ENCODE measurements at places on chromosomes 16 and 17. TPM values are rescaled to one million over a fixed set of nuclear protein-coding genes. Genes with fewer than 3 reads are reported as not detected.

- DNase-seq, result no peak
Measured at GRCh38 chr16:85370881-85371651, 242.1 kb upstream of the GSE1 start.

Gene NACA2
- 2.9 TPM for polyA plus RNA-seq

Gene TBC1D3B
- polyA plus RNA-seq, result 4.0 TPM

GRCh38 chr17:34850023-34850422 lies 111.2 kb downstream of the CCT6B start:
- DNase-seq, result no peak

DNA sequence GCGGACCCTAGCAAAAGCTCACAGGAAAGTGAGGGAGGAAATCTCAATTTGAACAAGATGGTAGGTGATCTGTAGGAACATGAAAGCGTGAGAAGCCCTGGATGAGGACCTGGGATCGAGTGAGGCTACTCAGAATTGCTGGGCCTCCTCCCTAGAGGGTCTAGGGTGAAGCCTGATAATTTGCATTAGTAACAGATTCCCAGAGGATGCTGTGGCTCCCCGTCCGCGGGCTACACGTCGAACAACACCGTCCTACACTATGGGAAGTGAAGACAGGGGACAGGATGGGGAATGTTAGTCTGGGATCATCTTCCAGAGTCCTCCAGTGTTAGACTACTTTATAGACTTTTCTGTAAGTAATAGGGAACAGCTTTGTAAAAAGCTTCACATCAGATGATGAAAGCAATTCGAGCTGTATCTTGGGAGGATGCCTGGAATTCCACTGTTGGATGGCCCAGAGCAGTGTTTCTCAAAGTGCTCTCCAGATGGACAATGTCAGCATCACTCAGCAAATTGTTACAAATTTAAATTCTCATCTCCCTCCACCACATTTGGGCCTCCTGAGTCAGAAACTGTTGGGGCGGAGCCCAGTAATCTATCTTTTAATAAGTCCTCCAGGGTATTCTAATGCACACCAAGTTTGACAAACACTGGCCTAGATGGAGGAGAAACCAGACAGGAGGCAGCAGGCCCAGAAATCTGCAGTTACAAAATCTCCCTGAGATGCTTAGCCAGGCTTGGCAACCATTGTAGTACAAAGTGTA lies 6.5 kb downstream of the FNDC8 start:
- DNase-seq, result no peak

- no peak for DNase-seq
Measured at GRCh38 chr17:41190328-41190727, 641 bp downstream of the KRTAP9-1 start.

DNA sequence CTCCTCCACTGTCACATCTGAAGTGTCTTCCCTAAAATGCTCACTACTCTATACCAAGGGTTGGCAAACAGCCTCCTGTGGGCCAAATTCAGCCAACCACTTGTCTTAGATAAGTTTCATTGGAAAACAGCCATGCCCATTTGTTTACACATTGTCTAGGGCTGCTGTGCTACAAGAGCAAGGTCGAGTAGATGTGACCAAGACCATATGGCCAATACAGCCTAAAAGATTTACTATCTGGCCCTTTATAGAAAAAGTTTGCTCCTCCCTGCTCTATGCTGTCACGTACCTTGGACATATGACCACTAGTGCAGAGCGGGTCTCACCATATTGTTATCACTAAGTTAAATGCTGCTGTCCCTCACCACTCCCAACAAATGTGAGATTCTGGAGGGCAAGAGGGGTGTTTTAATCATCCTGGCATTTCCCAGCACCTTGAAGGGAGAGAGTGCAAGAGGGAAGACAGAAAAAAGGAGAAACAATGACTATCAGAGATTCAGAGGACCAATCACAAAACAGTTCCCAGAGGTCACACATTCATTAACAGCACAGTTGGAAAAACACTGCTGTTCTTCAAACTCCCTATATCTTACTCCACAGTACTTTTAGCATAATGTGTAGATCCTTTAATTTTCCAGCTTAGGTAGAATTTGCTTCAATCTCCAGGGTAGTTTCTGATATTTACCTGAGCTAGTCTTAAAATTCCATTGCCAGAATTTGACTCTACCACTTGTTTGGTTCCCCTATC lies 13.2 kb downstream of the LSM12 start:
- no peak for DNase-seq

DNA sequence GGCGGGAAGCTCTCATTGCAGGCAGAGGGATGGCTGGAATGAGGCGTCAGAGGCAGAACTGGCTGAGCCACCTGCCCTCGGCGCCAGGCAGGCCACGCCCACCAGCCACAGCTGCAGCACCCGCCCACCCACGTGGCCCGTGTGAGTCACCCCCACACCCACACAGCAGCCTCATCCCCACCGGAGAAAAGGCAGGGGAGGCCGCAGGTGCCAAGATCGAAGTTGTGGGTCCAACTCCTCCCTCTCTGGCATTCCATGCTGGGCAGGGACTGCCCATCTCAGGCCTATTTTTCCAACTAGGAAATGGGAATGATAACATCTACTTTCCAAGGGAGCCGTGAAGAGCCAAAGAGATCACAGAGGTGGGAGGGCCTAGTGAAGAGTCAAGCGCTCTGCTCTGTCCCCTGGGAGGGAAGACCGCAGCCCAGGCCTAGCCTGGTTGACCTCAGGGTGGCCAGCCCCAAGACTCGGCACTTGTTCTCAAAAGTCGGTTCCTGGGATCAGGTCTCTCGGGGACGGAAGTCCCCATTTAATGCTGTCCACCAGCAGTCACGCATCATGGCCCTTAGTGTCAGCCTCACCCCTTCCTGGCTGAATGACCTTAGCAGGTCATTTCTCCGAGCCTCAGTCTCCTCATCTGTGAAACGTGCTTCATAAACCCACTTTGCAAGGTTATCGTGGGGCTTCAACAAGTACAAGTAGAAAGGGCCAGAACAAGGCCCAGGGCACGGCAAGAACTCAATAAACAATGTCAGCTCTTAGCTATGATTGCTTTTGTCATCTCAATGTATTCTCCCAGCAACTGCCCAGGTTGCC lies at the start of gene TRPV3:
Gene TRPV3 (minus strand): TSS at position 45 of the 816 bp plus-strand sequence. CDS start 2,962 bp downstream, outside the sequence.
- DNase-seq, result no peak

All from right renal cortex interstitium (tissue), 3 donors.